Lung (tissue), 17 donors: ENCODE measurements at places on chromosomes 5 and 9. TPM values are rescaled to one million over a fixed set of nuclear protein-coding genes. Genes with fewer than 3 reads are reported as not detected.

DNA sequence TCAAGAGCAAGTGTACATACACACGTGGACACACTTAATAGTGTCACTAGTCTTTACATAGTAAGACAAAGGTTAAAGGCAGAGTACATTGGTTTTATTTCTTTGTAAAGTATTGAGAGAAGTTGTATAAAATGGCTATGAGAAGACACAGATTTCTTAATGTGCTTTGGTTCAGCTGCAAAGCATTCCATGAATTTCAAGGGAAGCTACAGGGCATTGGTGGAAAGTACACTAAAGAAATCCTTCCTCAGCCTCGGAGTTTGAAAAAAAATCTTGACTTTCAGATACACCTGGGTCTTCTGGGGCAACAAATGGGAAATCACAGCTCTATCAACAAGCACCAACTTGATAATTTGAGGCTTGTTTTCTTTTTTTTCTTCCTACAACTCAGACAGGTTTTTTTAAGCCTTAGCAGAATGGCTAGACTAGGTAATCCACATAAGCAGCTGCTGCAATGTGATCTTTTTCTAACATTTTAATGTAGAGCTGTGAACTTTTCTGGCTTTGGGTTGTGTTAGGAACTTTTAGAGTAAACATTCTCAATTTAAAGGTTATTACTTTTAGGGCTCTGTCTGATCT is 140.4 kb upstream of the FST start:
- H3K36me3 ChIP-seq: no peaks in the 10 kb centered on the region
- H3K4me1 ChIP-seq: no peaks in the 10 kb centered on the region
- no peaks in the 10 kb centered on the region for H3K27me3 ChIP-seq
- H3K27ac ChIP-seq: no peak overlapping the region
- DNase-seq: no peak
- H3K4me3 ChIP-seq: no peak overlapping the region

DNA sequence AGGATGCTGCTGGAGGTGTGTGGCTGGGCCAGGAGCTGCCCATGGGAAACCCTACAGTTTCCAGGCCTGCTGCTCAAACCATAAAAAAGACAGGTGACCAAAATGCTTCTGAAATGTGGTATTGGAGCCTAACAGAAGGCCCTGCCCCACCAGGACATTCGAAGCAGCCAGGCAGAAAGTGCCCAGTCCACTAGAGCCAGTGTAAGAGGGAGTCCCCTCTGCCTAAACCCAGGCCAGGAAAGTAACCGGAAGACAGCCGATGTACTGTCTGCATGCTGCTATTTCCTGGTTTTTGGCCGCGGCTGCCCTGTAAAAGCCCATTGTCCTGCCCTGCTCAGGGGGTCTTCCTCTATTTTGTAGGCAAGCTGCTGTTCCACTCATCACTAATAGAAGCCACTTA is 150.7 kb upstream of the IRX2 start:
- no peak overlapping the region for H3K4me3 ChIP-seq
- no peaks in the 10 kb centered on the region for H3K4me1 ChIP-seq
- H3K27me3 ChIP-seq: no peaks in the 10 kb centered on the region
- no peak overlapping the region for H3K27ac ChIP-seq
- H3K36me3 ChIP-seq: no peaks in the 10 kb centered on the region
- DNase-seq: no peak

Gene SLC46A2
- total RNA-seq: 15.6 TPM

DNA sequence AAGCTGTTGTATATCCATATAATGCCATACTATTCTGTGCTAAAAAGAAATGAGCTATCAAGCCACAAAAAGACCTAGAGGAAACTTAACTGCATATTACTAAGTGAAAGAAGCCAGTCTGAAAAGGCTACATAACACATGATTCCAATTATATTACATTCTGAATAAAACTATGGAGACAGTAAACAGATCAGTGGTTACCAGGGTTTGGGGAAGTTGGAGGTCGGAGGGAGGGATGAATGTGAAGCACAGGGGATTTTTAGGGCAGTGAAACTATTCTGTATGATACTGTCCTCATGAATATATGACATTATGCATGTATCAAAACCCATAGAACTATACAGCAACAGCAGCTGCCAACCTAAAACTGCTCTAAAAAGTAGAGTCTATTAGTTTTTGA is 5.6 kb upstream of the RFK start:
- peaks cover 6% of the 10 kb centered on the region for H3K4me1 ChIP-seq
- DNase-seq: no peak
- H3K4me3 ChIP-seq: no peak overlapping the region
- no peak overlapping the region for H3K27ac ChIP-seq

DNA sequence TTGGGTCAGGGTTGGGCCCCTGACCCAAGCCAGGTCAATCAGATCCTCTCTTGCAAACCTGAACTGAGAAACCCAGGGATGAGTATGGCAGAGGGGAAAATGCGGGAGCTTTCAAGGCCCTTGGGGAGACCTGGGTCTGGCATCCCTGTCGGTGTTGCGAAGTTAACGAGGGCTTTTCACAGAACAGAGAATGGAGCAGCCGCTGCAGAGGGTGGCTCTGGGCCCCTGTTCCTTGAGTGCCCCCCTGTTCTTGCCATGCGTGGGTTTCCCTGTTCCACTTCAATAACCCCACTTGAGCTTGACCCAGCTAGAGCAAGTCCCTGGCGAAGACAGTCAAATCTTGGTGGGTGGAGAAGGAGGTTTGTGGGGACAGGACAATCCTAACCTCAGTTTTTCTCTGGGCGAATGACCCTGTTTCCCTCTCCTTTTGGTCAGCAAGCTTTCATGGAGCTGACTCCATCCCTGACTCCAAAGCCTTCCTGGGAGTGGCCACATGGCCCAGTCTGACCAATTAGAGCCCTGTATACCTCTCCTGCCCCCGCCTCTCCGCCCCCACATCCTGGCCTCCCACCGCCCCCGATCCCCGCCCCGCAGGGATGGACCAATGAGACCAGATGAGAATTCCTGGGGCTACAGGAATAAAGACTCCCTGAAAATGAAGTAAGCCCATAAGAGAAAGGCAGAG is 2.9 kb upstream of the VDAC1 start:
- no peak overlapping the region for H3K27ac ChIP-seq
- no peaks in the 10 kb centered on the region for H3K27me3 ChIP-seq
- no peak for DNase-seq
- H3K36me3 ChIP-seq: no peaks in the 10 kb centered on the region
- H3K4me1 ChIP-seq: peaks cover 20% of the 10 kb centered on the region

- no peaks in the 10 kb centered on the region for H3K4me1 ChIP-seq
- no peak for DNase-seq
- peaks cover 14% of the 10 kb centered on the region for H3K27me3 ChIP-seq
- no peaks in the 10 kb centered on the region for H3K36me3 ChIP-seq
- H3K4me3 ChIP-seq: no peak overlapping the region
These were observed 14.2 kb downstream of the UNC5A start for GRCh38 chr5:176824604-176825003.

DNA sequence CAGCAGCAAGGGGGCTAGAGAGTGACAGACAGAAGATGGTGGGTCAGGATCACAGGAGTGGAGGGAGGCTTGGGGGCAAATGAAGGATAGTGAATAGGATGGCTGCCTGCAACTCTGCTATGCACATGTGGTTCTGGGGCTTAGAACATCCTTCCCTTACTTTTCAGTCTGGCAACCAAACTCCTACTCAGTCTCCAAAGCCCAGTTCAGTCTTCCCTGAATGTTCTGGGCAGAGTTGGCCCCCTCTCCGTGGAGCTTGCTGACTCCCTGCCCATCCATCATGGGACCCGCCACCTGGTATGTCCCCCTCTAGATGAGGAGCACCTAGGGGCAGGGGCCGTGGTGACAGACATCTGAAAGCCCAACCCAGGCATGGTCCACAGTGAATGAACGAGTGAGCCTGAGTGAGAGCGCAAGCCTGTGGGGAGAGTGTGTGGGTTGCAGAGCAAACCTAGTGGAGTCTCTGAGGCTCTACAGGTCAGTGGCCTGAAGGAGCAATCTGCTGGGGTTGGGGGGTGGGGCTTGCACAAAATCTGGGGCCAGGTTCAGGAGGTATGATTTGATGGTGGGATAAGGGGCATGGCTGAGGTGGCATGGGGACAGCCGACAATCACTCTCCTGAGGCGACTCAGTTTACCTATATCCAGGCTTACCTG is 180.6 kb downstream of the FGF18 start:
- H3K4me3 ChIP-seq: no peak overlapping the region
- no peaks in the 10 kb centered on the region for H3K36me3 ChIP-seq
- H3K27ac ChIP-seq: no peak overlapping the region
- no peaks in the 10 kb centered on the region for H3K4me1 ChIP-seq
- DNase-seq: no peak

Gene NKD2
- total RNA-seq: 9.9 TPM

- peaks cover 13% of the 10 kb centered on the region for H3K4me1 ChIP-seq
- no peak overlapping the region for H3K4me3 ChIP-seq
- H3K27ac ChIP-seq: no peak overlapping the region
- no peaks in the 10 kb centered on the region for H3K36me3 ChIP-seq
These were observed 93.2 kb upstream of the PHYKPL start for GRCh38 chr5:178325679-178326373.
